ENCODE measurements at places on chromosomes 6 and 20. TPM values are rescaled to one million over a fixed set of nuclear protein-coding genes. Genes with fewer than 3 reads are reported as not detected.

The MOG gene
- total RNA-seq: not detected

The DEK gene
- total RNA-seq: 85.0 TPM

The PRR18 gene
- 0.13 TPM for total RNA-seq

The HFE gene
- 12.0 TPM for total RNA-seq

The ACTL10 gene
- 4.2 TPM for total RNA-seq

The LINC00237 gene
- not detected for total RNA-seq

The TRIM15 gene
- total RNA-seq: 37.2 TPM

The RIN2 gene
- total RNA-seq: 73.1 TPM

The SDC4 gene
- 145 TPM for total RNA-seq

The BNIP5 gene
- total RNA-seq: 8.1 TPM

The STX11 gene
- total RNA-seq: 0.84 TPM

The POU5F1 gene
- 3.4 TPM for total RNA-seq

The CEP85L gene
- 4.0 TPM for total RNA-seq

The HLA-DOA gene
- 3.2 TPM for total RNA-seq

The PTPRT gene
- total RNA-seq: 0.19 TPM

The SCGN gene
- total RNA-seq: 6.4 TPM

The SCUBE3 gene
- total RNA-seq: 0.14 TPM

The GINS1 gene
- 1.9 TPM for total RNA-seq

The OPRM1 gene
- total RNA-seq: 0.57 TPM

The BMP6 gene
- total RNA-seq: 0.98 TPM

The LY6G5C gene
- total RNA-seq: 1.7 TPM

The SLC13A3 gene
- 0.27 TPM for total RNA-seq

The HAO1 gene
- not detected for total RNA-seq

The B3GALT4 gene
- 21.6 TPM for total RNA-seq

The RPP40 gene
- total RNA-seq: 5.6 TPM

The ZNF337 gene
- 7.2 TPM for total RNA-seq

The KIAA1755 gene
- total RNA-seq: 1.2 TPM
